Lung (tissue), 17 donors: ENCODE measurements at places on chromosomes 11 and 22. TPM values are rescaled to one million over a fixed set of nuclear protein-coding genes. Genes with fewer than 3 reads are reported as not detected.

DNA sequence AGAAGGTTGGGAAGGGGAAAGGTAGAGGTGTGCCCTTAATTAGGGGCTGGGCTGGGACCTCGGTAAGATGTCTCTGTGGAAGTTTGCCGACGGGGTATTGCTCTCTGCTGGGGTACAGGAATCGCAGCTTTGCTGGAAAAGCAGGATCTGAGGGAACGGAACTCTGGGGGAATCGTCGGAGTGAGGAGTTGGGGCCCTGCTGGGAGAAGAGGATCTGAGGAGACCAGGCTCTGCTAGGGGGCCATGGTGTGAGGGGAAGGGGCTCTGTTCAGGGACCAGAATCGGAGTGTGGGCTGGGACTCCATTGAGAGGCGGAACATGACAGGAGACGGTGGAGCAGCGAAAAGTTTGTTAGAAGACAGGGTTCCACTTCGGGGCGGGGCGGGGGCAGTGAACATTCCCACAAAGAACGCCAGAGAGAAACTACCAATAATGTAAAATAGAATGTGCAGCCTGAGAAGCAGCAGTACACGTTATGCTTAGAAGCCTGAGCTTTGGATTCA lies 456 bp downstream of the AAMDC start:
- peak overlapping the region; percentile 55 for H3K4me3 ChIP-seq
- H3K36me3 ChIP-seq, result no peaks in the 10 kb centered on the region
- H3K4me1 ChIP-seq, result peaks cover 6% of the 10 kb centered on the region
- no peaks in the 10 kb centered on the region for H3K27me3 ChIP-seq
- peak; percentile 49 for DNase-seq

DNA sequence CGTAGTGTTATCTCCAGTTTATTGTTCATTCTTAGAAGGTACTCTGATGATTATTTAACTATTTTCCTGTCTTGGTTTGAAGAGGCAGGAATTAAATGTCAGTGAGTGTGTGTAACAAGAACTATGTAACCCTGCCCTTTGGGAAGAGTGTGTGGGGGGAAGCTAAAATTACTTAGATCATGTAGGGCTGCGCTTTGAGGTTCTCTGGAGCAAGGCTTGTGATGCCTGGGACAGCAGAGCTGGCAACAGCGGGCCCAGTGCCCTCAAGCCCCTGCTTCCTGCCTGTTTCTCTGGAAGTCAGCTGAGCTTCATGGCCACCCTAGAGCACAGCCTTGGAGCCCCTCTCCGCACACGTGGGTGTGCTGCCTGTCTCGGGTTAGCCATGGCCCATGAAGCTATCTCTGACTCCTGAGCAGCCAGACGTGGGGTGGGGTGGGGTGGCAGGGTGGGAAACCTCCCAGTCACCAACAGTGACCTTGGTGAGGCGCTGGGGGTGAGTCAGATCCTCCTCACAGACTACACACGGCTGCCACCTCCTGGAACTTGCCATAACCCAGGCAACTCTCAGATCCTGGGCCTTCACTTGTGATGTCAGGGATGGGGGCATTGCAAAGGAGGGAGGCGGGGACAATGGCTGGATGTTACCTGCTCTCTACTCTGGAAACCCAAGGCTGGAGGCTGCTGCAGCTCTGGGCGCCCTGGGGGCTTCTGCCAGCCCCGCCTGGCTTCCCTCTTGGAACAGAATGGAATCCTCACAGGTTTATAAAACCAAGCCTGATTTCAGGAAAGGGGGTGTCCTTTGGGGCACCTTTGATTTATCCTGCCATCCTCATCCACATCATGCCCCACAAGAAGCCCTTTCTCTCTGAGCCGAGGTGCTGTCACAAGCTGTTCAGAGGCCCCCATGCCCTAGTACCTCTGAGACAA lies 88.6 kb downstream of the SNX19 start:
- no peaks in the 10 kb centered on the region for H3K36me3 ChIP-seq
- no peaks in the 10 kb centered on the region for H3K27me3 ChIP-seq
- peaks cover 26% of the 10 kb centered on the region for H3K4me1 ChIP-seq
- no peak overlapping the region for H3K4me3 ChIP-seq

DNA sequence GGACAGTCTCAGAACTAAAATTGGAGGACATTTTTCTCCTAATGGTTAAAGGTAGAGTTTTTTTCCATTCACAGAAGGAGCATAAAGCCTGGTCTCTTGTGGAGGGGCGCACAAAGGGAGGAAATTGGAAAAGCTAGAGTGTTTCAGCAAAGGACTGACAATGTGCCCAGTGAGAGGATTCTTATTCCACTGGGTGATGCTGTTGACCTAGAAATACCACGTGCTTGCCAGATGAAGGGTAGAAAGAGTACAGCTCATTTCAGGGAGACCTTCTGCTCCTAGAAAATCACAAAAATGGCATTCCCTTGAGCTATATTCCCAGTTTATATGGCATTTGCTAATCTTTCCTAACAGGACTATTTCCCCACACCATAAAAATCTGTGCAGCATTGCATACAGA lies 21.1 kb downstream of the MS4A6E start:
- no peaks in the 10 kb centered on the region for H3K27me3 ChIP-seq
- no peak overlapping the region for H3K27ac ChIP-seq
- no peaks in the 10 kb centered on the region for H3K36me3 ChIP-seq
- no peaks in the 10 kb centered on the region for H3K4me1 ChIP-seq
- H3K4me3 ChIP-seq, result no peak overlapping the region
- DNase-seq, result no peak

Gene SSTR3
- 0.11 TPM for total RNA-seq

GRCh38 chr11:45169310-45170072 lies 23.1 kb downstream of the PRDM11 start:
- H3K4me1 ChIP-seq, result peaks cover 12% of the 10 kb centered on the region
- DNase-seq, result no peak

- no peaks in the 10 kb centered on the region for H3K4me1 ChIP-seq
- no peak overlapping the region for H3K27ac ChIP-seq
- no peak overlapping the region for H3K4me3 ChIP-seq
These were observed 198.7 kb upstream of the LUZP2 start for GRCh38 chr11:24298146-24298545.

DNA sequence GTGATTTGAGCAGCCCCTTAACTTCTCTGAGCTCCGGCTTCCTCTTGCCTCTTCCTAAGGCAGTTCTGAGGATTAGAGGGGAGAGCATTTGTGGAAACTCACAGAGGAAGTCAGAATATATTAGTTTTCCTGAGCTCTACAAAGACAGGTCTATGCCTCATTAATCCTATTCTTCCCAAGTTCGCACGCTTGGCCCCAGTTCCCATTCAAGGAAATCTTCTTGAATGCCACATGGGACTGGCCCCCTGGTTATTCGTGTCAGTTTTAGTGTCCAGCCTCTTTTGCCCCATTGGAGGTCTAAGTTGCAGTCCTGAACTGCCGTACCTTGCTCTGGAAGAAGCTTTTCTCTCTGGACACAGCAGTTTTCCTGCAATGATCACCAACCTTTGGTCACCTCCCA lies 37.6 kb upstream of the ALX4 start:
- H3K27ac ChIP-seq, result no peak overlapping the region
- H3K4me1 ChIP-seq, result no peaks in the 10 kb centered on the region
- H3K36me3 ChIP-seq, result no peaks in the 10 kb centered on the region

DNA sequence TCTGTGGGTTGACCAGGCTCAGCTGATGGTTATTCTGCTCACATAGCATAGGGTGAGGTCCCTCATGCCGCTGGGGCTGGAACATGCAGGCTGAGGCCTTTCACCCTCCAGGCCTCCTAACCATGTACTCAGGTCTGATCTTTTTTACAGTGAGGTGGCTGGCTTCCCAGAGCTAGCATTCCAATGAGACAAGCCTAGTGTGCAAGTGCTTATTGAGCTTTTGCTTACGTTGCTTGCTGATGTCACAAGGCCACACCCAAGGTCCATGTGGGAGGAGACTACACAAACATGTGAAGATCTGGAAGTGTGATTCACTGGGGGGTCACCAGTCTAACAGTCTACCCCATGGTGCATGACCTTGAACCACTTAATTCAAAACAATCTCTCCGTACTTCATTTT lies 33.9 kb downstream of the ISX start:
- DNase-seq, result no peak
- no peaks in the 10 kb centered on the region for H3K4me1 ChIP-seq
- no peak overlapping the region for H3K27ac ChIP-seq
- H3K4me3 ChIP-seq, result no peak overlapping the region

GRCh38 chr11:94588366-94588942 lies 21.3 kb downstream of the PIWIL4 start:
- no peaks in the 10 kb centered on the region for H3K27me3 ChIP-seq
- H3K36me3 ChIP-seq, result peaks cover 2% of the 10 kb centered on the region
- no peak overlapping the region for H3K4me3 ChIP-seq
- DNase-seq, result no peak

DNA sequence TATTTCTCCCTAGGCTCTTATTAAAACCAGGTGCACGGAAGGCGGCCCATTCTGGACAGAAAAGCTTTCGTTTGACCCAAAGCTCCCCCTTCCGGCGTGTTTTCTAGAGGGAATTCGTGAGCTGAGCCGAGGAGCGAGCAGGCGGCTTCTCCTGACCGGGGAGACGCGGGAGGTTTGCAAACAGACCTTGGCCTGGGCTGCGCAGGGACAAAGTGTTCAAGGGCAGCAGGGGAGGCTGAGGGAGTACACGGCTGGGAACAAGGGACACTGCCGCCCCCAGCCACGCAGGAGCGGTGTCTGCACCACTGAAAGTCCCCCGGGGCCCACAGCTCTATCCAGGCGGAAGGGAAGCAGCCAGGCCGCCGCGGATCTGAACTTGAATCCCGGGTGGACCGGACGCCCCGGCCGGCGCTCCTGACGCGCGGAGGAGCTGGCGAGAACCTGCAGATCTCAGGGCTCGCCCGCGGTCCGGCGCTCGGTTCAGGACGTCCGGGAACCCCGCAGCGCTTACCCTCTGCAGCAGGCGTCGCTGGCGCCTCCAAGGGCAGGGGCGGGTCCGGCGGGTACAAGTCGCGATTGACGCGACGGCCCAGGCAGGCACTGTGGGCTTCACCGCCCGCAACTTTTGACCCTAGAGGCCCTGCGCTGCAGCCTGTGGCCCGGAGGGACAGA lies 101.9 kb downstream of the WT1 start:
- peaks cover 2% of the 10 kb centered on the region for H3K4me1 ChIP-seq
- H3K27me3 ChIP-seq, result no peaks in the 10 kb centered on the region
- H3K27ac ChIP-seq, result no peak overlapping the region
- DNase-seq, result peak; percentile 72

DNA sequence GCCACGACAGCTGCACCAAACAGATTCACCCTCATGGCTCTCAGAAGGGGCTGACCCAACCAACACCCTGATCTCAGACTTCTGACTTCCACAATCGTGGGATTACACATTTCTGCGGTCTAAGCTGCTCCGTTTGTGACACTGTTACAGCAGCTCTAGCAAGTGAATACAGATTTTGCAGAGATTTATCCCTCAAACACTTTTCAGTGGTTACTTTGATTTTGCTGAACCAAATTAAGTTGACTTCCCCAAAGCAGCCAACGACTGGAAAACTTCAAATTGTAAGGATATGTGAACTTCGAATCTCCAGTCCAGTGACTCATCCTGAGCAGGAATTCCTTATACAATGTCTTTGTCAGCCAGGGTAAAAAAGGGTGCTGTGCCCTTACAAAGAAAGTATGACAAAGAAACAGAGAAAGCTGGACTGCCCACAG lies 14.8 kb upstream of the INCENP start:
- no peak overlapping the region for H3K4me3 ChIP-seq
- no peak for DNase-seq

GRCh38 chr11:125141686-125142535 lies 22.6 kb upstream of the PKNOX2 start:
- no peaks in the 10 kb centered on the region for H3K27me3 ChIP-seq
- H3K27ac ChIP-seq, result no peak overlapping the region
- peak; percentile 69 for DNase-seq
- no peak overlapping the region for H3K4me3 ChIP-seq

Gene OR51B4
- 1.9 TPM for total RNA-seq

DNA sequence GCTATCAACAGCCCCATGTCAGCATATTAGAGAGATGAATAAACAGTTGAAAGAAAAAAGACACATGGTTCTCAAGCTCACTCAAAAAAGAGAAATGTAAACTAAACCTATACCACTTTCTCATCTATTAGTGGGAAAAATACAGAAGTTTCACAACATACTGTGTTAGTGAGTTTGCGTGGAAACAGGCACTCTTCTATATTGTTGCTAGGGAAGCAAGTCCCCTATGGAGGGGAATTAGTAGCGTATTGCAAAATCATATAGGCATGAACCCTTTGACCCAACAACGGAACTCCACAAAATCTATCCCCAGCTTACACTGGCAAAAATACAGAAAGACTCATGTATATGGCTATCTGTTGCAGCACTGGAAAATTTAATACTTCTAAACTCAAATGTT lies 14.2 kb upstream of the RFPL2 start:
- no peaks in the 10 kb centered on the region for H3K36me3 ChIP-seq
- no peak overlapping the region for H3K27ac ChIP-seq
- H3K27me3 ChIP-seq, result no peaks in the 10 kb centered on the region
- H3K4me3 ChIP-seq, result no peak overlapping the region
